GM23338 (cell line): ENCODE measurements at places on chromosomes 2 and 18. TPM values are rescaled to one million over a fixed set of nuclear protein-coding genes. Genes with fewer than 3 reads are reported as not detected.

GRCh38 chr2:202034249-202035088 is 814 bp downstream of the FZD7 start:
- H3K4me1 ChIP-seq, result peaks cover 33% of the 10 kb centered on the region
- H3K27me3 ChIP-seq, result 0 out of 2 replicates have a peak, but pooled peaks cover 3% of the 10 kb centered on the region
- H3K36me3 ChIP-seq, result peaks cover 20% of the 10 kb centered on the region; the same call in 1 of the 2 replicates

GRCh38 chr2:106581328-106581727 is 94.2 kb downstream of the CD8B2 start:
- no peak for DNase-seq
- no peaks in the 10 kb centered on the region for H3K4me1 ChIP-seq
- no peak overlapping the region for H3K27ac ChIP-seq
- H3K36me3 ChIP-seq, result no peaks in the 10 kb centered on the region
- no peak overlapping the region for H3K4me3 ChIP-seq
- peaks cover 46% of the 10 kb centered on the region for H3K27me3 ChIP-seq

Gene GPC1
- total RNA-seq, result 46.2 and 56.9 TPM in 2 replicates

- H3K4me1 ChIP-seq, result no peaks in the 10 kb centered on the region
- no peaks in the 10 kb centered on the region for H3K27me3 ChIP-seq
- H3K36me3 ChIP-seq, result no peaks in the 10 kb centered on the region; the same call in 1 of the 2 replicates
- no peak for DNase-seq
- H3K27ac ChIP-seq, result no peak overlapping the region
- H3K4me3 ChIP-seq, result no peak overlapping the region
These were observed 552.3 kb downstream of the TDRD15 start for GRCh38 chr2:21676041-21676440.

DNA sequence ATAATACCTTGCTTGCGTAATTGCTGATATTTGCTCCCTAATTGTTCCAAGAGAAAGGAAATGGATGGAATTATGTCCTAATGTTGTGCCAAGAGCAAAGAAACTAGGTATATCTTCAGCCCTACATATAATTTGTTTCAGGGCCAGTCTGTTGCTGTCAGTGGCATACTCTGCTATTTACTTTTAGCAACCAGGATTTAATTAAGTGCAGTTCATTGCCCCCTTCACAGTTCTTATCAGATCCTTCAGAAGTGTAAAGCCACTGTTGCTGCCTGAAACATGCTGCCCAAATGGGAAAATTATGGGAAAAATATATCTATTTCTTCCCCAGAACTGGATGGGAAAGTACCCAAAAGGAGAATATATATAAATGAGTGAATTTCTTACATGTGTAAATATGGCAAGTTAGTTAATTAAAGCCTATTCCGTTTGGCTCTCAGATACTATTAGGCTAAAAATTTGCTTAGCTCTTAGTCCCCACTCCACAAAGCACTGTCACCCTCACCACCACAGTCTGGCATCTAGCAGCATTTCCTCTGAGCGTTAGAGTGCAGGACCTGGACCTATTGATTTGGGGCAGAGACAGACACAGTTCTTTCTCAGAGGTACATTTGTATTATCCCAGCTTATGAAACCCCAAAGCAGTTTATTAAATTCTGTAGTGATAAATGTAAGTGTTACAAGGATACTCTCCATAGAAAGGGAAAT is 72.8 kb upstream of the DTNA start:
- no peaks in the 10 kb centered on the region for H3K27me3 ChIP-seq
- H3K4me3 ChIP-seq, result no peak overlapping the region
- no peak for DNase-seq
- no peaks in the 10 kb centered on the region for H3K36me3 ChIP-seq
- H3K4me1 ChIP-seq, result peaks cover 27% of the 10 kb centered on the region

DNA sequence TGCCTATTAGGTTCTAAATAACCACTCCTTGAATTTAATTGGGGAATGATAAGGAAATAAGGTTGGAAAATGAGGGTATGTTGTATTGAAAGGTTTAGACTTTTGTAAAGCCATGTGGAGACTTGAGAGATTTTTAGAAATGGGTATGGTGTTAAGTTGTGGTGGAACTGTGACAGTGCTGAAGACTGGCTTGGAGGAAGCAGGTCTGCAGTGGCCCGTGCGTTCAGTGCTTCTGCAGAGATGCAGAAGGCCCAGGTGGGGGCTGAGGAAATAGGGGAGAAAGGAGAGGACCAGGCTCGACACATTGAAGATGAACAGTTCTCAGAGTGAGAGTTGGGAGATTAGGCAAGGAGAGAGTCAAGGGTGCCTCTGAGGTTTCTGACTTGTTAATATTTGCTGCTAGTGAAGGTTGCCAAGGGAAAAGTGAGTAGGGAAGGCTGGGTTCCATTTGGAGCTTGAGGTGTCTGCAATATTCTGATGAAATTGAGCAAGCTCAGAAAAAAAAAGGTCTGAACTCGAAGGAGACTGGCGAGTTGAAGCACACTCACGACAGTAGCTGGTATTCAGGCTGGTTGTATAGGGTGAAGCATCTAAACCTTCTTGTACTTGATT is 25.5 kb upstream of the SAG start:
- no peaks in the 10 kb centered on the region for H3K27me3 ChIP-seq
- H3K4me3 ChIP-seq, result no peak overlapping the region
- no peaks in the 10 kb centered on the region for H3K4me1 ChIP-seq

DNA sequence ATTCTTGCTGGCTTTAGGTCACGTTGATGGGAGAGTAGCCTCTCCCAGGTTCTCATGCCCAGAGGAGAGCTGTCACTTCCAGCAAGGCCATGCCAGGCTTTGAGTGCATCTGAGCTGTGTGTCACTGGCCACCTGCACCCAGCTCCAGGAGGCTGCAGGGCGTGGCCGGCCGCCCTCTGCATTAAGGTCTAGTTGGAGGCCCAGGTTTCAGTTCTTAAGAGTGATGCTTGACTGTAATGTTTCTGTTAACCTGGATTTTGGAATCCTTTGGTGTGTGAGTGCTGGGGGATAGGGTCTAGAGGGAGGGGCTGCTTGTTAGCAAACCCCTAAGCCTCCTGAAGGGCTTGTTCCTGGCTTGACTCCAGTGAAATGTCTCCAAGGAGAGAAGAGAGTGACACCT is 140.1 kb downstream of the ACOXL start:
- H3K4me1 ChIP-seq, result peaks cover 21% of the 10 kb centered on the region
- no peaks in the 10 kb centered on the region for H3K36me3 ChIP-seq
- H3K27me3 ChIP-seq, result no peaks in the 10 kb centered on the region
- H3K4me3 ChIP-seq, result no peak overlapping the region

DNA sequence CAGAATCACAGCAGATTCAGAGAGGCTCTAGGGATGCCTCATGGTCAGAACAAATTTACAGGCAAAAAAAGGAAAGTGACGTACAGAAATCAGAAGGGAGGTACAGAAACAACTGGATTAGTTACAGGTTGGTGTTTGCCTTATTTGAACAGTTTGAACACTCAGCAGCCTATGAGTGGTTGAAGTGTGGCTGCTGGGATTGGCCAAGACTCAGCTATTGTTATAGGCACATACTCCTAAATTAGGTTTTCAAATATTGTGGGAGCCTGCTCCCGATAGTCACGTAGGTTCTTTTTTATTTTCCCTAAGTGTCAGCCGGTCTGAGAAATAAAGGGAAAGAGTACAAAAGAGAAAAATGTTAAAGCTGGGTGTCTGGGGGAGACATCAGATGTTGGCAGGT is 8.9 kb upstream of the LIPG start:
- DNase-seq, result no peak
- H3K27ac ChIP-seq, result no peak overlapping the region
- H3K36me3 ChIP-seq, result no peaks in the 10 kb centered on the region
- no peak overlapping the region for H3K4me3 ChIP-seq
- no peaks in the 10 kb centered on the region for H3K4me1 ChIP-seq

DNA sequence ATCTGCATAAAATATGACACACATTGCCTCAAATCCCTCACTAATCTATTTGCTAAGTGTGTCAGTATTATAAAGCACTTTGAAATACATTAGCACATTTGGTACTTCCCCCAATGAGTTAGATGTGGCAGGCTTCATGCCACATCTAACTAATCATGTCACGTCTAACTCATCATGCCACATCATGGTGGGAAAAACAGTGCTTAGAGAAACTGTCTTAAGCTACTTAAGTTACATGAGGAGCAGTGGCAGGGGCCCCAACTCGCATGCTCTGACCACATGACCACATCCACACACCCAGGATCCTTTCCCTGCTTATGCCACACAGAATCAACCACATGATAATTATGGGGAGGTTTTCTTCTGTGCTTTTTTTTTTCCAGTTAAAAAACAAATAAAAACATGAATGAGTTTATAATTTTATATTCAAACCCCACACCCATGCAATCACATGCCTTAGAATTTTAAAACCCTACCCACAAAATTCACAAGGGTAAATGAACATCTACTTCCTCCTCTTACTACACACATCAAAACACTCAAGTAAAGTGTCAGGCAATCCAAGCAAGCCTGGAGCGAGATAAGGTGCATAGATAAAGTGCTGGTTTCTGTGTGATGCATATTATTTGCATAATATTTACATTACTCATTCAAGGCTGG is 1.6 kb downstream of the ABCA12 start:
- H3K27ac ChIP-seq, result no peak overlapping the region
- no peaks in the 10 kb centered on the region for H3K27me3 ChIP-seq
- DNase-seq, result no peak
- no peaks in the 10 kb centered on the region for H3K4me1 ChIP-seq
- no peaks in the 10 kb centered on the region for H3K36me3 ChIP-seq

DNA sequence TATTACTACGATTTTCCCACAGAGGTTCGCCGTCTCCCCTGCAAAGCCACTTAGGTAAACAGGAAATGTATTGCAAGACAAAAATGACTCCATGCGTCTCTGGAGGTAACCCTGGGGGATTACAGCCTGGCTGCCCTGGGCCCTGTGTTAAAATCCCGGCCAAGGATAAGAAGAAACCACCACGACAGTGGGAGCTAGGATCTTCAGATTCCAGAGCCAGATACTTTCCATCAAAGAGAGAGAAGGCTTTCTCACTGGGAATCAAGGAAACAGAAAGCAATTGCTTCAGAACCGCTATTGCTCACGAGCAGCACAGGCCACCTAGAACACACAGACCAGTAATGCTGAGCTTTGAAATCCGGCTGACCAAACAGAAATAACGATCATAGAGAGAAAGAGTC is 97.9 kb upstream of the ZNF516 start:
- H3K27me3 ChIP-seq, result no peaks in the 10 kb centered on the region
- H3K36me3 ChIP-seq, result no peaks in the 10 kb centered on the region
- peaks cover 16% of the 10 kb centered on the region for H3K4me1 ChIP-seq
- peak; percentile 50 for DNase-seq

Gene SYT4
- total RNA-seq, result 10.4 and 13.9 TPM in 2 replicates

DNA sequence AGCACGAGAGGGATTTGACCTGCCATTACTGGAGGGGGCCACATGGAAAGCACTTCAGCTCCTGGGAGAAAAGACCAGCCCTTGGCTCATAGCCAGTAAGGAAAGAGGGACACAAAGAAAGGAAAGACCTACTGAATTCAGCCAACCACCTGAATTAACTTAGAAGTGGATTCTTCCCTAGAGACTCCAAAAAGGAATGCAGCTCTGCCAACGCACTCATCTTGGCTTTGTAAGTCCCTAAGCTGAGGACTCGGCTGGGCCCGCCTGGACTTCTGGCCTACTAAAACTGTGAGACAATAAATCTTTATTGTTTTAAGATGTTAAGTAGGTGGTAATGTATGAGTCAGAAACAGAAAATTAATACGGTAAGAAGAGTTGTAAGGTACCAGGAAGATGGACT is 11.5 kb downstream of the ATF2 start:
- no peaks in the 10 kb centered on the region for H3K4me1 ChIP-seq
- no peak overlapping the region for H3K4me3 ChIP-seq
- DNase-seq, result peak; percentile 45
- H3K27me3 ChIP-seq, result no peaks in the 10 kb centered on the region
- no peaks in the 10 kb centered on the region for H3K36me3 ChIP-seq

- no peak for DNase-seq
- no peaks in the 10 kb centered on the region for H3K36me3 ChIP-seq
- no peak overlapping the region for H3K4me3 ChIP-seq
These were observed 81.1 kb upstream of the ZNF397 start for GRCh38 chr18:35159782-35160181.
